ENCODE measurements at places on chromosomes 11 and 22. TPM values are rescaled to one million over a fixed set of nuclear protein-coding genes. Genes with fewer than 3 reads are reported as not detected.
A peak's percentile ranks its signal among the peaks of the same experiment; 100 is the strongest.

- no peak for ATAC-seq
These were observed 10.9 kb upstream of the MRPL23 start for GRCh38 chr11:1936072-1936780.

CPT1B gene
- total RNA-seq, result 3.1 TPM

GRCh38 chr22:37932821-37933578 lies 20.4 kb downstream of the C22orf23 start:
- no peak for ATAC-seq

SHISAL1 gene
- 20.7 TPM for total RNA-seq

DNA sequence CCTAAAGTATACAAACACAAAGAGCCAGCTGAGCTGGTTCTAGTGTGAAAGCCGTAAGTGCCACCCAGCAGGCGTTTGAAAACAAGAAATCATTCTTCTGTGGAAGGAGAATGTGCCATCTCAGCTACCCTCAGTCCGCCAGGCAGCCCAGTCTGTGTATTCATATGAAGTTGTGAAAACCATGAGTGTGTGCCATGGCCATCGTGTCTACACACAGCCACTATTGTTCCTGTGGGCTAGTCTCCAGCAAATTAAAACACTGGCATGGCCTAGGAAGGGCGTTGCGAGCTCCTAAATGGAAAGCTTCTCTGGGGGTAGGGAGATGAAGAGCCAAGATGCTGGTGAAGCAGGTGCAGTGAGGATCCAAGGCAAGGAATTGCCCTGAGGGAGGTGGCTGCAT lies 51.5 kb upstream of the HORMAD2 start:
- ATAC-seq, result peak; percentile 35

DNA sequence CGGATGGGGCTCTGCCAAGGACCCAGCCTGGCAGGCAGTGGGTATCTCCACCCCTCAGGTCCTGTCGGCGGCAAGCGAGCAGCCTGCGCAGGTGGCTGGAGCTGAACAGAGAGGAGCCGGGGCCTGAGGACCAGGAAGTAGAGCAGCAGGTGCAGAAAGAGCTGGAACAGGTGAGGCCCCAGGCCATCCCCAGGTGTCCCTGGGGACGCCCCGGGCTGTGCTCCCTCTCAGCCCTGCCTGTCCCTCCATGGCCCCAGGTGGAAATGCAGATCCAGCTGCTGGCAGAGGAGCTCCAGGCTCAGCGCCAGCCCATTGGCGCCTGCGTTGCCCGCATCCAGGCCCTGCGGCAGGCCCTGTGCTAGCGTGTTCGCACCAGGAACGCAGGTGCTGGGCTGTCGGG lies 44.0 kb downstream of the PISD start:
- no peak for ATAC-seq

GRCh38 chr11:12961615-12962014 lies 47.5 kb upstream of the RASSF10 start:
- no peak for ATAC-seq

DNA sequence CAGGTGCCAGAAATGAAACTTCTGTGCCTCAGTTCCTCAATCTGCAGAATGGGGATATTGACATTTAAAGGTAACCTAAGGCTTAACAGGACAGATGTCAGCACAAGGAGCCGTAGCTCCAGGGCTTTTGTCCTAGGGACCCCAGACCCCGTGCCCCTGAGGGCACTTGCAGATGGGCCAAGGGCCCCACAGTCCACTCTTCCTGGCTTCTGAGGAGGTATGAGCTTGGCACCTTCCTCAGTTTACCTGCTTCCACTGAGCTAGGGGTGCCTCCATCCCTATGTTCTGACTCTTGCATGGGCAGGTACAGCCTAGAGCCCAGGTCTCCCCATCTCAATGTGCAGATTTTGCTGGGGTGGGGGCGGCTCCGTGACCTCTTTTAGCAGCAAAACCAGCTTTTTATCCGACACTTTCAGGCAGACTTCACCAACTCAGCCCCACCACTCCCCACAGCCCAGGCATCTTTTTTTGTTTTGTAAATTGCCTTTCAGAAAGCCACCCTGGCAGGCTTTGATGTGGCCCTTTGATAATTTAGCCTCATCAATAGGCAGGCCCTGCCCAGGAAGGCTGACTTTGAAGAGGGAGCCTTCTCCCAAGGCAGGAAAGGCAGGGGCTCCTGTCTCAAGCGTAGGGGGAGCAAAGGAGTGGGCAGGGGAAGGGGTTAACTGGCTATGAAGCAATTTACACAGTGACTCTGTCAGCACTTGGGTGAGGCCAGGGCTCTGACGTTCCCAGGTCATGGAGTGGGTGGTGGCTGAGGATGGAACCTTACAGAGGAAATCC lies 23.7 kb upstream of the FGF3 start:
- no peak for ATAC-seq

DNA sequence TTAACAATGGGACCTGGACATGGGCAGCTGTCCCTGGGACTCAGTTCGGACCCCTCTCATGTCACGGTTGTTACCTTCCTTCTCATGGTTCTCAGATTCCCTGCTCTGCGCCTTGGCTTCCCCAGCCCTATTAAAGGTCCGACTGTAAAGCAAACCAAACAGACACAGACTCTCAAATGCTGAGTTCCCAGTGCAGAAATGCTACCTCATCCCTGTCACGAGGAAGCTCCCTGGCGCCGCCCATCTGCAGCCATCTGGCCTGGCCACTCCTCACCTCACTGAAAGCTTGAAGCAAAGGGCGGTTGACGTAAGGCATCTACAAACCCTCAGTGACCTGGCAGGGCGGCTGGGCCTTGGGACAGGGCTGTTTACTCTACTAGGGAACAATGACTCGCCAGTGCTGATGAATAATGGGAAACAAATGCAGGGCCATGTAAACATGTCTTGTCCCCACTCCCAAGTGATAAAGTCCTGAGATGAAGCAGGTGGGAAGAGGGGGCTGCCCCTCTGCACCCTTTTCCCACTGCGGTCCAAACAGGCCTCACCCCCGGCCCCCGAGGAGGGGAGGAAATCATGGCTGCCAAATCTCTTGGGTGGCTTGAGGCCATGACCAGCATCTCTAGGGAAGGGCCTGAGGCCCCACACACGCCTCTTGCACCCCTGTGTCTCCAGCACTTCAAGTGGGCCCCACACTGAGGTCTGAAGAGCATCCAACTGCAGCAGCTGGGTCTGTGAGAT lies 49.3 kb downstream of the SCUBE1 start:
- peak; percentile 83 for ATAC-seq

All from motor neuron (in vitro differentiated cells).